HFFc6 (cell line): ENCODE measurements at places on chromosomes 5 and 9.

DNA sequence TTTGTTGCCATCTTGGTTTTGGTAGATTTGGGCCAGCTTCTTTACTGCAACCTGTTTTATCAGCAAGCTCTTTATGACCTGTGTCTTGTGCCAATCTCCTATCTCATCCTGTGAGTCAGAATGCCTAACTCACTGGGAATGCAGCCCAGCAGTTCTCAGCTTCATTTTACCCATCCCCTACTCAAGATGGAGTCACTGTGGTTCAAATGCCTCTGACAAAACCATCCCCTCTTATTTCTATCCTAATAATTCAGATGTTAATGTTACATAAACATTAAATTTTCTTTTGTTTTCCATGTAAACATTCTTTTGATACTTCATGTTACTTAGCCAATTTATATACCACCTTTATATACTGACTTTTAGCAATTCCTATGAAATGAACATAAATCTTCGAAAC lies 746.3 kb downstream of the CDH18 start:
- DNase-seq: no peak

GRCh38 chr9:38253200-38253599 lies 139.3 kb upstream of the ALDH1B1 start:
- no peak for DNase-seq

DNA sequence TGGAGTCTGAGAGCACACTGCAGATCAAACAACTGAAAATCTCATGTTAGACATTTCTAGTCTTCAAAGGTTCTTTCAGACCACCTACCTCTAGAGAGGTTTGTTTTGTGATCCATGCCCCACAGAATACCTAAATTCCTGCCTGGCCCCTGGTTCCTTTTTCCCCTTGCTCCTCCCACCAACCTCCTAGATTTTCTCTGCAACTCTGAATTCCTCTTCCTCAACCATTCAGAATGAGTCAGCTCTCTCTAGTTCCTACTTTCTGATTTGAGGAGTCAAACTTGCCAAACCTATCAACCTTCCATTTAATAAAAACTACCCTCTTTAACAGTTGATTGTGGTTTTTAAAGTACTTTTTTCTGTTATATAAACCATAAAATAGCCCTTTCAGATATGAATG lies 83.2 kb upstream of the ZNF462 start:
- no peak for DNase-seq

GRCh38 chr5:169607882-169608281 lies 24.3 kb downstream of the SPDL1 start:
- DNase-seq: no peak

- no peak for DNase-seq
Measured at GRCh38 chr5:4229414-4230292, 634.0 kb downstream of the IRX1 start.
